ENCODE measurements at places on chromosomes 2 and 18.

- DNase-seq = no peak
Measured at GRCh38 chr2:155930312-155930711, 402.2 kb downstream of the NR4A2 start.

DNA sequence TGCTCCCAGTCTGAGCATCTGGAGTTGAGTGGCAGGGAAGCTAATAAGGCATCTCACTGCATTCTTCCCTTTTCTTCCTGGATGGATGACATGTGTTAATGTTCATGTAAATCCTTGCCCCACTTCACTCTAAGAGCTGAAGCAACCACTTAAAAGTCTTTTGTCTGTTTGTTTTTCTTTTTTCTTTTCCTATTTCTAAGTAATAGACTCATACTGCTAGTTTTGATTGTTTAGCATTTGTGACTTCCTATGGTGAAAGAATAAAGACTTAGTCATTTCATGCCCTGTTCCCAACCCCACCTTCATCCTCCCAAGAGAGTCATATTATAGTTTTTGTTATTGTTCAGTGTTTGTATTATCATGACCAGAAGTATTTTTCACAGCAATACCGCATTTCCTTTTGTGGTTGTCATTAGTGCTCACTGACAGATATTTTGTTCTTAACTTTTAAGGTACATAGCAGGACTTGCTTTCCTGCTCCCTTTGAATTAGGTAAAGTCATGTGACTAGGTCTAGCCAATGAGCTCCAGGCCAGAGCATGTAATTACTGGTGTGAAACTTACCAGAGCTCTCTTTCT lies 18.1 kb upstream of the SPP2 start:
- DNase-seq = peak; percentile 36

DNA sequence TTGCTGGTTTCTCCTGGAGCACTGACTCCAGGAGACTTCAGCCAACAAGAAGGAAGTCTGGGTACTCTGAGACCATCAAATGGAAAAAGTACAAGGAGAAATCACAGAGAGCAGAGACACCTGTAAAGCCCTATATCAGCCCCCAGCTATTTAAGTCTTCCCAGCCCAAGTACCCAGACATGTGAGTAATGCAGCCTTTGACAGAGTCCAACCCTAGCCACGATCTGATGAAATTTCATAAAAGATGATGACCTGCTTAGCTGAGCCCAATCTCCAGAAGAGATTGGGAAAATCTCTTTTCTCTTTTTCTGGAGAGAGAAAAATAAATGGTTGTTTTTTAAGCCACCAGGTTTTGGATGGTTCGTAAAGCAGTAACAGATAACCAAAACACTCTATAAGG lies 196.6 kb downstream of the NBAS start:
- no peak for DNase-seq

GRCh38 chr2:241358470-241358869 lies 2.4 kb downstream of the FARP2 start:
- DNase-seq = no peak

GRCh38 chr2:122780251-122780650 lies 1024.8 kb downstream of the TSN start:
- no peak for DNase-seq

GRCh38 chr2:149920389-149920788 lies 332.8 kb upstream of the MMADHC start:
- no peak for DNase-seq

GRCh38 chr18:45237343-45238098 lies 377.8 kb upstream of the SLC14A2 start:
- no peak for DNase-seq

GRCh38 chr2:162103443-162104009 lies 29.5 kb upstream of the DPP4 start:
- DNase-seq = no peak

DNA sequence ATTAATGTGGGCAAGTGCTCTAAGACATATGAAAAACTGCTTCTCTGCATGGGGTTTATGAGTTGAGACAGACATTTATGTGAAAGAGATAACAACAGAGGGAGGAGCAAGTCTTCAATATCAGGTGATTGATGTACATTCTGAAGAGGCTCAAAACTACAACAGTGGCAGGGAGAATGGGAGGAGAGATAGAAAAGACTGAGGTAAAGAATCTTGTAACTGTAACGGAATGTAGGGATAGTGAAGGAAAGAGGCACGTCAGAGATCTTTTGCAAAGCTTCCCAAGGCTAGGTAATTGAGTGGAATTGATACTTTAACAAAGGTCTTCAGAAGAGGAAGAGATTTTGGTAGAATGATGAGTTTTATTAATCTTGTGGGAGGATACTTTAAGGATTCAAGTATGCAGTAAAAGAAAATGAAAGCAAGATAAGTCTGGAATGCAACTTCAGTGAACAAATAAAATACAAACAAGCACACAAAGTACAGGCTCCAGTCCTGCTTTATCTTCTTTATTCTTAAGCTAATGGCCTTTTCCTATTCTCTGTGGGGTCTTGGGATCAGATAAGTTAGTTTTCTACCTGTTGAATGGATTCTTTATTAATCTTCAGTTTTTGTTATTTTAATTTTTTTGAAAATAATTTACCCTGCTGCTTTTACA lies 15.0 kb downstream of the SMAD4 start:
- DNase-seq = no peak
